ENCODE measurements at places on chromosomes 4 and X. TPM values are rescaled to one million over a fixed set of nuclear protein-coding genes. Genes with fewer than 3 reads are reported as not detected.

The COL25A1 gene
- total RNA-seq, result 1.7 TPM

The HAND2 gene
- not detected for total RNA-seq

The KIF4A gene
- 6.3 TPM for total RNA-seq

The PALLD gene
- 38.6 TPM for total RNA-seq

The CABS1 gene
- total RNA-seq, result not detected

The WWC2 gene
- 32.0 TPM for total RNA-seq

The COX7B2 gene
- not detected for total RNA-seq

The EDA2R gene
- 7.6 TPM for total RNA-seq

The SPATA18 gene
- total RNA-seq, result 17.4 TPM

The RPS6KA6 gene
- total RNA-seq, result 0.34 TPM

The MAP7D2 gene
- total RNA-seq, result 0.58 TPM
